NCI-H2107 (cell line): ENCODE measurements at places on chromosomes 11 and 22.

DNA sequence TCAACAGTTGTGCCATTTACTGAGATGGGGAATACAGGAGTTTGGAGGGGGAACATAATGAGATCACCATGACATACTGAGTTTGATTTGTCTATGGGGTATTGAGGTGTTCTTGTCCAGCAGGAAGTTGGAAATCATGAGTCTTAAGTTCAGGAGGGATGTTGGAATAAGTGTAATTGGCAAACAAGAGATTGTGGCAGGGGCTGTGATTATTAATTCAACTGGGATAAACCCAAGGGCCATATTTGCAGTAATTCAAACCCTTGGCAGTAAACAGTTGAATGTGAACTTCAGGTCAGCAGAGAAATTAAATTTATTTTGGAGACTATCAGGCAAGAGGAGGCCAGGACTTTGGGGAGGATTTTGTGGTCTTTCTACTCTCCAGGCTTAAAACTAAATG, 33.4 kb downstream of the ADM start:
- DNase-seq, result no peak

GRCh38 chr11:134783234-134783633, 371.2 kb upstream of the B3GAT1 start:
- DNase-seq, result no peak

GRCh38 chr11:28879869-28880268, 771.7 kb downstream of the METTL15 start:
- no peak for DNase-seq

- no peak for DNase-seq
These were observed 3.8 kb downstream of the MPEG1 start for GRCh38 chr11:59208956-59209355.

DNA sequence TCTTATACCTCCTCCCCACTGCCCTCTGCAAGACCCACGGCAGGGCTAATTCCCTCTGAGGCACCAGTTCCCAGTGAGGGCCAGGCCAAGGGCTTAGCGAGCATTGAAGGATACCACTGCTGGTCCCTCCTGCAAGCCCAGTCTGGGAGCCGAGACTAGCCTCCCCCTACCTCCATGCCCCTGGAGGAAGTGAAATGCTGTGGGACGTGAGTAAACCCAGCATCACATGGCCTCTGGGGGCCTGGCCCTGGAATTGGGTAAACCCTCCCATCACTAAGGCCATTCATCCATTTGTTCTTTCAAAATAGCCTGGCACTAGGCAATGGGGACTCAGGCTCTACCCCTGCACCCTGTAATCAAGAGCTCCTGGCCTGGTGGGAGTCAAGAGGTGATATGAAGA, 24.7 kb downstream of the ARAP1 start:
- DNase-seq, result no peak

DNA sequence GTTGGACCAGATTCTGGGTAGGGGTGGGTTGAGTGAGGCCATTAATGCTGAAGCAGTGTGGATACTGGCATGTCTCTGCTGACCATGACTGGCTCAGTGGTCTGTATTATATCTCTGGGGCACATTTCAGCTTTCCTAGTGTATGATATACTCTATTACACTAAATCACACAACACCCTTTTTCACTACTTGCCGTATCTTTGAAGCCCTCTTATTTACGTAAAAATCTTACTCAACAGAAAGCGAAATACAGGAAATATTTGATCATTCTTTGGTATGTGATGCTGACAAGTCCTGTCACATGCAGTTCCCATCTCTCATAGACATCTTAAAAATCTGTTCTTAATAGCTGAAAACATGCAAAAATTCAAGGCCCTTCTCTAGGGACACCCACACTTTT, 40.3 kb downstream of the OR5B17 start:
- no peak for DNase-seq

GRCh38 chr11:42913731-42914130, 398.1 kb upstream of the API5 start:
- DNase-seq, result no peak
